ENCODE measurements at places on chromosomes 7 and 10. TPM values are rescaled to one million over a fixed set of nuclear protein-coding genes. Genes with fewer than 3 reads are reported as not detected.

DNA sequence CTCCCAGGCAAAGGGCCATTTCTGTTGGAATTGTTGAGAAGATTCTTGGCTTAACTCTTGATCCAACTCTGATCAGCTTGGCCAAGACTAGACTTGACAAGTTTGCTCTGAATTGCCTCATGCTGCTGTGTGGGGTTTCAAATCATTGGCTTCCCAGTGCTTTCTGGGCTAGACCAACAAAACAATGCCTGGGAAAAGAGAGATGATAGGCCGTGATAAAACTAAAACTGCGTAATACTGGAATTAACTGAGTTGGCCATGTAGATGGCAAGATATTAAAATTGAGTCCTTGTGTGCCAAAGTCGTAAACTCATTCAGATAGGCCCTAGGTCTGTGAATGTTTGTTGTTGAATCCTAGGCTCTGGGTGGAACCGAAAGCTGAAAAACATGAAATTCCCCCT is 222.6 kb downstream of the MGMT start:
- no peak for DNase-seq

VSTM2A gene
- total RNA-seq: not detected

PCDH15 gene
- 0.32 TPM for total RNA-seq

UPK3BL1 gene
- total RNA-seq: 31.2 TPM

DNA sequence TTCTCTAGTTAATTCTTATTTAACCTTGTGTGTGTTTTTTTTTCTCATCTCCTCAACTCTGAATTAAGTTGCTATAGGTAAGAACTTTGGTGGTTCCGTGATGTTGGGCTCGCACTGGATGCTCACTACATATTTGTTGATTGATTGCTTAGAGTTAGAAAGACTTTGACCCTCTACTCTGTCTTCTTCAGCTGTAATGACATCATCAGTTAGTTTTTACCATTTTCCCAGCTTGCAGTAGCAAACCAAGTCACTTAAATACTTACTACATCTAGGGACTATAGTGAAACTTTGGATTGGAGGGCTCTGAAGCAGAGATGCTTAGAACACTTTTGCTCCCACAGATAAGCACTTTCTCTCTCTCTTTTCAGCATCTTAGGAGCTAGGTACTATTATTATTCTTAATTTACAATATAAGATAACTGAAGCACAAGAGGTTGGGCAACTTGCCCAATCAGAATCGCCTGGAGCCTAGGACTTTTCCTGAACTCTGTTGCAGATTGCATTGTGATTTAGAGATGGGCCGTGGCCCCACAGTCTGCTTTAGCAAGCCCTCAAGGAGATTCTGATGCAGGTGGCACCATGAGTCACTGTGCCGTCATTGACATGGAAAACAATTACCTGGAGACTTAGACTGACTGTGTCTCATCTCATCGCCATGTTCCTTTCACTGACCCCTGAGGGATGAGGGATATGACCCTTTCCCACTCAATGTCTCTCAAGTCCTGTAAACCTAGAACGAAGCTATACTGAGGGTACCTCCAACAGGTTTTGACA is 471.9 kb upstream of the PODXL start:
- DNase-seq: no peak

GRCh38 chr10:120495226-120496009 is 38.4 kb downstream of the PLPP4 start:
- no peak for DNase-seq

DNA sequence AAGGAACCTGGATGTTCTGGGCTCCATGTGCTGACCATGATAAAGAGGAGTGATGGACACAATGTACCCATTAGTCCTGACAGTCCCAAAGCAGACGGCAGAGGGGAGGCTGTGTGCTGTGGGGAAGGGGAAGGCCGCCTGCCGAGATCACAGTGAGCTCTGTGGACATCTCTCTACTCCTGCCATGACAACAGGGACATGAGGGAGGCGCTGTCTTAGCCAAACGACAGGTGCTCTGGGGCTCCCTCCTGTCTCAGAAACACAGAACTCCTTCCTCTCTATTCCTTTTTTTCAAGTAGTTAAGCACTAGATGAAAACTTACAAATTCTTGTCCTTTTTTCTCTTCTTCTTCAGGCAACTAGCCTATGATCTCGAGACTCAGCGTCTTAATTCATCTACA is 113.1 kb downstream of the RNF32 start:
- no peak for DNase-seq

SYNPO2L gene
- not detected for total RNA-seq

DNA sequence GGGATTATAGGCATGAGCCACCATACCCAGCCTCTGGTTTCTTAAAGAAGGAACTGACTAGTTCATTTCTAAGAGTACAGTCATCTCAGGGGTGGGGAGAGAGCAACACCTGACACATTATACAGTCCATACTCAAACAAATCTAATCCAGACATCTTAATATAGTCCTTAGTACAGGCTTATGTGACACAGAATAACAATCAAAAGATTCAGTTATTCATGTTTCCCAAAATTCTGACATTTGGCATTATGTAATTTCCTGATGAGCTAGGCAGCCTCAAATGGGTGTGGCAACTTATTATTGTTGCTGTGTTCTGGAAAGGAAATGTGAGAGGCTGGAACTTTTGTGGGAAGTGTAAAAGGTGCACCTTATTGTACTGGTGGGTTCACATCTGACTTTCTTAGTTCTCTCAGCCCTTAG is 116.3 kb downstream of the WDFY4 start:
- no peak for DNase-seq

DNA sequence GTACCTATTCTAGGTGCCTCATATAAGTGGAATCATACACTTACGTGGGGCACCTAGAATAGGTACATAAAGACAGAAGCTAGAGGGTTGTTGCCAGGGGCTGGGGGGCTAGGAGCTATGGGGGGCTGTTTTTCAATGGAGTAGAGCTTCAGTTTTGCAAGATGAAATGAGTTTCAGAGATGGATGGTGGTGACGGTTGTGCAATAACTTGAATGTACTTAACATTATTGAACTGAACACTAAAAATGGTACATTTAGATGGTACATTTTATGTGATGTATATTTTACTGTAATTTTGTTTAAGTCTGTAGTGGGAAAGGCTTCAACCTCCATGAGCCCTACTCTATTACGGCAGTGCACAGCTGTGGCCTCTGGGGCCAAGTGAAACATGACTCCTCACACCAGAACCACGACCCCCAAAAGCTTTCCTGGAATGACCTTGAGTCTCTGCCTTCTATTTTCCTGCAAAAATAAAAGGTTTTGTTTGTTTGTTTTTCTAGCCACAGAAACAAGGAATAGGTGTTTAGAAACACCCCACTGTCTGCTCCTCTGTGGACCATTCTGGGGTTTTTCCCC is 147.3 kb upstream of the PLXNA4 start:
- no peak for DNase-seq

DNA sequence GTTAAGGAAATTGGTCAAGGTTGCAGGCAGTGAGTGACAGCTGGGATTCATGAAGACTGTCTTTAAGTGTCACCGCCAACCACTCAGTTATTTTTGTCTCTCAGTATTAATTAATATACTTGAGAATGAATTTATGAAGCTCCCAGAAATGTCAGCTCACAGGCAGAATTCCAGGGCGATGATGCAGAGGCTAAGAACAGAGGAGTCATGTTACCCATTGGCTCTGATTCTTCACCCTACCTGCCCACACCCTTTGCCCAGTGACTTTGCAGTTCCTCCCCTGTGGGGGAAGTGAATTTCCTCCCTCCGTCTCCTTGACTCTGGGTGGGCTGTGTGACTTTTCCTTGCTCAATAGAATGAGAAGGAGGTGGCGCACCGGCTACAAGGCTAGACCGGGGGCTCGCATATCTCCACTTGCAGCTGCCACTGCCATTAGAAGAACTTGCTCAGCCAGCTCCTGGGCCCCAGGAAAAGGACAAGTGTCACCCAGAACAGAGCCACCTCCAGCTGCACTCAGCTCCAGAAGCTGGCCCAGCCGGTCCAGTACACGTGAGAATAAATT is 157.1 kb upstream of the PRKCQ start:
- DNase-seq: peak; percentile 42

DBNL gene
- 29.9 TPM for total RNA-seq

DNA sequence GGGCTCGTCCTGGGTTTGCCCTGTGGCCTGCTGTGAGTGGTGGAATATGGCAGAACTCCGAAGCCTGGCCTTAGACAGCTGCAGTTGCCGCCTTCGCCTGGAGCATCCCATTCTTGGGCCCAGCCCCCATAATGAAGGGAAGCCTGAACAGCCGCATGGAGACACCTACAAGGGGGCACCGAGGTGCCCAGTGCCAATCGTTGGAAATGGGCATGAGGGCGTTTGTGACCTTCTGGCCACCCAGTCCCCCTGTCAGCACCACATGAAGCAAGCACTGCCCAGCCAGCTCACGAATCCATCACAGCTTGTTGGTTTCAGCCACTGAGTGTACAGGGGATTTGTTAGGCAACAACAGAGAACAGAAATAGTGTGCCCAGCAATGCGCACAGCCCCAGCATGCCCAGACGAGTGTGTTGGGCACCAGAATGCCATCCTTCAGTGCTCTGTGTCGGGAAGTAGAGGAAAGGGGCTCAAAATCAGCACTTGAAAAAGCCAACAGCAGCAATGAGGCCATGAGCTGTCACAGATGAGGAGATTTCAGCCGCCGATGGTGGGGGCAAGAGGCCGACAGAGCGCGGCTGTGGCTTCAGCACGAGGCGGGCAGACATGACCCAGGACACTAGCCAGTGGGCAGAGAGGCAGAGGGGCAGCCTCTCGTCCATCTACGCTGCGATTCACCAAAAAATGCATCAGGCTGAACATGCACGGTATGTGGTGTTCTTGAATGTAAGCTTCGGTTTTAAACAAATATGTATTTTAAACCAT is 91.2 kb downstream of the TNS3 start:
- DNase-seq: no peak

GRCh38 chr10:77104459-77104980 is 533.1 kb downstream of the KCNMA1 start:
- no peak for DNase-seq

GRCh38 chr7:111400088-111400487 is 162.2 kb downstream of the IMMP2L start:
- DNase-seq: no peak

MMD2 gene
- not detected for total RNA-seq

GTF2IRD1 gene
- 27.3 TPM for total RNA-seq

DNA sequence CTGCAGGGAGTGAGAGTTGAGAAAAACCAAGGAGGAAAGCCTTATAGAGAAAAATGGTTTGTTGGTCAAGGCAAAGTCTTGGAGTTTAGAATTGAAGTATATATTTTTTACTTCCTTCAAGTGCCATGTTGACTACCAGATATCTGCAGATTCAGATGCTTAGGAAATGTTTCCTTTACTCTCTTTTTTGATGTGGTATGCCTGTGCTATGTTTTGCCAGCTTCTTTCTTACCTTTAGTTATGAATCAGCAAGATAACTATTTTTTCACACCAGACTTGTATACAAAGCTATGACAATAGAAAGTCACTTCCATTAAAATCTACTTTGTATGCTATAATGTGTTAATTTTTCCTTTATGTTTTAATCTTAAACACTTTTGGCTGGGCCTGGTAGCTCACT is 3.6 kb downstream of the R3HCC1L start:
- DNase-seq: no peak

DNA sequence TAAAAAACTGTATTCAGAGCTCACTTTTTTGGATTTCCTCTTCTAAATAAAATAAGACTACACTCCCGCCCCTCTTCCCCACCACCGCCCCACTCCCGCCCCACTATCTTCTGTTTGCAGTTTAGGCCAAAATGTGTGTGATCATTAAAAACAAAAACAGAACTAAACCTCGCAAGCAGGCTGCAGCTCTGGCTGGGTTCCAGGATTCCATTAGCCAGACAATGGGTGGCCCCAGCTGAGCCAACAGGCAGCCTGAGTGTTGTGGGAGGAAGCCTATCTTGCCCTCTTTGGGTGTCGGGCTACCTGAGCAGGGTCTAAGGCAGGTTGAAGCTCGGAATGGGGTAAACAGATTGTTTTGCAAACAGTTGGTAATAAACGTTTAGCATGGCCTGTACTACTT is 41.7 kb downstream of the ARL4A start:
- no peak for DNase-seq

POR gene
- total RNA-seq: 53.4 TPM

DNA sequence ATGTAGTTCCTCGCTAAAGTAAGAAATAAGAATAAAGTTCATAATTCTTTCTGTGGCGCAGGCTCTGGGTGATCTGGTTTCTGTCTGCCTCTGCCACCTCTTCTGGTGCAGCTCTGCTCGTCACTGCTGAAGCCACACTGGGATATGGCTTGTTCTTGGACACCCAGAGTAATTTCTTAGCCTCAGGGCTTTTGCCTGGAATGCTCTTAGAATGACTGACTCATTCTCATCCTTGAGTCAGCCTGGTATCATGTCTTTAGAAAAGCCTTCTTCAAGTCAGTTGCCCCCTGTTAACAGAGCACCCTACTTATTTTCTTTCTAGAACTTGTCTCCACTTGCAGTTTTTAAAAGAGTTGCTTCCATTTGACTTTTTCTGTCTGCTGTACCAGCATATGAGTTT is 2.0 kb downstream of the ZSCAN25 start:
- peak; percentile 26 for DNase-seq

DNA sequence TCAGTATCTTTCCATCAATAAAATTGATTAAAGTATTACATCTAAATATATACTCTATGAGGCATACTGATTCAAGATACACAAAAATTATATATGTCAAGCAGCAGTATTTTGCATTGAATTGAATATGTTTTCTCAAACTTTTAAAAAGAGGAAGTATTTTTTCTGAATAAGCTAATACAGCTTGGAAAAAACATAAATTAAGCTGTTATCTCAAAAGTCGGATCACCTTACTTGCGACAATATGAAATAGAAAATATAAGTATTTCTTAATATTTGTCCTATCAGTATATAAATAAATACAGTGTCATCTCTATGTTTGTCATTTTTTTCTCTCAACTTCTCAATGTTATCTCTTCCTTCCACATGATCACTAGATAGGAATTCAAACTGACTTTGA is 139.3 kb downstream of the MBL2 start:
- DNase-seq: no peak

DNA sequence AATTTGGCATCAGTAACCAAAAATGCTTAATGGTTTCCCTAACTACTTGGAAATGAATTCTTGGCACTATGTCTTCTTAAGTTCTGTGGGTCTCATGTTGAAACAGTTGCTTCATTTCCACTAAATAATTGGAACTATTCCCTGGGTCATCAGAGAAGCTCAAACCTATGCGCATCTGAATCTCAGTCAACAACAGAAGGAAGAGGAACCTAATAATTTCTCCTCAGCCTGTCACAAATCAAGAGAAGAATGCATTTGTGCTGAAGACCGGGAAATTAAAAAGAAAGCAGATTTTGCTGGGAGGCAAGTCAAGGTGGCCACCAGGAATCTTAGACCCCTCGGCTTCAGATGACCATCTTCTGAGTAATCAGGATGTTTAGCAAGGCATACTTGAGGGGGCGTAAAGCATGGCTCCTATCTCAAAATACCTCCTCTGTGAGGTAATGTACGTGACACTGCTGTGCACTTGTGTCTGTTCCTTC is 41.4 kb downstream of the TOMM7 start:
- DNase-seq: no peak

OR6B1 gene
- total RNA-seq: not detected

DNA sequence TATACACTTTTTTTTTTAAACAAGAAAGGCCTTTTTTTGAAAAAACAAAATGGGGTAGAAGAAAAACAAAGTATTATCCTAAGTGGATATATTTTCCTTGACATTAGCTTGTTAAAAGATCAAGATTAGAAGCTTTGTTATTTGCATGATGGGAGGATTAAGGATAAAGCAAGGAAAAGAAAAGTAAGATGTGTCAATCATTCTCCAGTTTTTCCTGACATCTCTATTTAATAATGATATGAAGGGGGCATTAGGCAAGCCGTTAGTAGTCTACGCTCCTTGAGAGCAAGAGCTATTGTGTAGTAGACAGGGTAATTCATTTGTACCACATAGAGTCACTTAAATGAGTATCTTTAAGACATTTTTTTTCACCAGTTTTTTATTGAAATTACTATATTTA is 137.6 kb downstream of the RNF133 start:
- DNase-seq: no peak

CAV1 gene
- 168 TPM for total RNA-seq

AKAP9 gene
- total RNA-seq: 24.4 TPM

GIMAP4 gene
- total RNA-seq: not detected

Measured in NCI-H460 (cell line).